ENCODE measurements at places on chromosomes 2 and 18. TPM values are rescaled to one million over a fixed set of nuclear protein-coding genes. Genes with fewer than 3 reads are reported as not detected.

The ALPP gene
- not detected for total RNA-seq

The MEP1B gene
- total RNA-seq: not detected

The AMER3 gene
- not detected for total RNA-seq

The DYNC2LI1 gene
- 27.4 TPM for total RNA-seq

The GPR35 gene
- 0.09 TPM for total RNA-seq

The CRYGC gene
- total RNA-seq: not detected

The IL36RN gene
- not detected for total RNA-seq

Data from fibroblast of the aortic adventitia (primary cell).